ENCODE measurements at places on chromosomes 11 and 22. TPM values are rescaled to one million over a fixed set of nuclear protein-coding genes. Genes with fewer than 3 reads are reported as not detected.

GRCh38 chr11:16737818-16738192 lies 642 bp upstream of the C11orf58 start:
- peak overlapping the region; percentile 88 for H3K4me3 ChIP-seq
- H3K27ac ChIP-seq = peak overlapping the region; percentile 94
- DNase-seq = no peak
- H3K27me3 ChIP-seq = peaks cover 2% of the 10 kb centered on the region
- H3K36me3 ChIP-seq = no peaks in the 10 kb centered on the region
- peaks cover 6% of the 10 kb centered on the region for H3K4me1 ChIP-seq

DNA sequence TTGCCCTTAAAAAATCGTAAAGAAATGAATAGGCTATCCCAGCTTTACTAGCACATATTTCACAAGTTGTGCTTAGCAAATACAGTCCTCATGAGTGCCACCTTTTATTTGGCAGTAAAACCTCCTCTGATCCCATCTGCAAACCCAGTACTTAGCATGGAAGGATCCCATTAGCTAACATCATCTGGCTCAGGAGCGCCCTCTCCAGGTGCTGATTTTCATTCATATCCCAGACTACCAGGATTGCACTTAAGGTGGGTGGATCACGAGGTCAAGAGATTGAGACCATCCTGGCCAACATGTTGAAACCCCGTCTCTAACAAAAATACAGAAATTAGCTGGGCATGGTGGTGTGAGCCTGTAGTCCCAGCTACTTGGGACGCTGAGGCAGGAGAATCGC lies 76.1 kb upstream of the PAX6 start:
- no peaks in the 10 kb centered on the region for H3K27me3 ChIP-seq
- H3K4me1 ChIP-seq = peaks cover 8% of the 10 kb centered on the region
- peak; percentile 24 for DNase-seq
- H3K27ac ChIP-seq = no peak overlapping the region
- no peaks in the 10 kb centered on the region for H3K36me3 ChIP-seq
- H3K4me3 ChIP-seq = no peak overlapping the region

DNA sequence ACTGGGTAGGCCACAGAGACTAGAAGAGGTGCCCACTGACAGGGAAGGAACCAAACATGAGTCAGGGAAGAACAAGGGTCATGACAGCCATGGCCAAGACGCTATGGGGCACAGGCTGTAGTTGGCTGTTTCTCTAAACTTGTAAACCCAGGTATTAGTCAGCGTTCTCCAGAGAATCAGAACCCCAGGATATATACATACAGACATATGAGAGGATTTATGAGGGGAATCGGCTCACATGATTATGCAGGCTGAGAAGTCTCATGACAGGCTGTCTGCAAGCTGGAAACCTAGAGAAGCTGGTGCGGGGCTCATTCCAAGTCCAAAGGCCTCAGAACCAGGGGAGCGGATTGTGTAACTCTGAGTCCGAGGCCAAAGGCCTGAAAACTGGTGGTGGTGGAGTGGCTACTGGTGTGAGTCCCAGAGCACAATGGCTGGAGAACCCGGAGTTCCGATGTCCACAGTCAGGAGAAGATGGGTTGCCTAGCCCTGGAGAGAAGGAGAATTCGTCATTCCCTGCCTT lies 29.7 kb upstream of the CD81 start:
- H3K27ac ChIP-seq = no peak overlapping the region
- DNase-seq = no peak
- H3K4me1 ChIP-seq = no peaks in the 10 kb centered on the region

DNA sequence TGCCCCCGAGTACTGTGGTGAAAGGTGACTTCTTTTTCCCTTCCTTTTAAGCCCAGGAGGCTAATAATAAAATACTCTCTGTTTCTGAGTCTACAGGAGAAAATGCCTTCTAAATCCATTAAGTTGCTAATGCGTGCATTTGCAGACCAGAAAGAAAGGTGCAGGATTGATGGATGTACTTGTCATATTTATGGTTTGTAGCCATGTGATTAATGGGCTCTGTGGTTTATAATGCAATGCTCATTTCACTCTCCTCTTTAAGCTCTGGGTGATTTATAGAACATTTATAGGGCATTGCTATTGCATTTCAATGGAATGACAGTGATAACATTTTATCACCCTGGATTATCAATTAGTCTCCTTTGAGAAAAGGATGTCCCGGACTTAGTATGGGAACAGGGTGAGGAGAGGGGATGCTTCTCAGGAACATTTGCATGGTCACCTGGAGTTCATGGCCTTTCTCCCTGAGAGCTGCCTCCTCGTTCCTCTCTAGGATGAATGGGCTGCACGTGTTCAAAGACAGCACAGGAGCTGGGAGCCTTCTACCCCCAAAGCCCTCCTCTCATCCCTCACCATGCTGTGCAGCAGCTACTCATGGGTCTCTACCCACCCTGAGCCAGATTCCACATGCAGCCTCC lies 82.8 kb upstream of the HMGXB4 start:
- H3K4me1 ChIP-seq = peaks cover 17% of the 10 kb centered on the region
- no peak for DNase-seq
- no peak overlapping the region for H3K4me3 ChIP-seq
- H3K27ac ChIP-seq = no peak overlapping the region

ZW10 gene
- total RNA-seq = 10.5 TPM

UPK3A gene
- not detected for total RNA-seq

Data from glutamatergic neuron (in vitro differentiated cells).